ENCODE measurements at places on chromosomes 4 and X.

DNA sequence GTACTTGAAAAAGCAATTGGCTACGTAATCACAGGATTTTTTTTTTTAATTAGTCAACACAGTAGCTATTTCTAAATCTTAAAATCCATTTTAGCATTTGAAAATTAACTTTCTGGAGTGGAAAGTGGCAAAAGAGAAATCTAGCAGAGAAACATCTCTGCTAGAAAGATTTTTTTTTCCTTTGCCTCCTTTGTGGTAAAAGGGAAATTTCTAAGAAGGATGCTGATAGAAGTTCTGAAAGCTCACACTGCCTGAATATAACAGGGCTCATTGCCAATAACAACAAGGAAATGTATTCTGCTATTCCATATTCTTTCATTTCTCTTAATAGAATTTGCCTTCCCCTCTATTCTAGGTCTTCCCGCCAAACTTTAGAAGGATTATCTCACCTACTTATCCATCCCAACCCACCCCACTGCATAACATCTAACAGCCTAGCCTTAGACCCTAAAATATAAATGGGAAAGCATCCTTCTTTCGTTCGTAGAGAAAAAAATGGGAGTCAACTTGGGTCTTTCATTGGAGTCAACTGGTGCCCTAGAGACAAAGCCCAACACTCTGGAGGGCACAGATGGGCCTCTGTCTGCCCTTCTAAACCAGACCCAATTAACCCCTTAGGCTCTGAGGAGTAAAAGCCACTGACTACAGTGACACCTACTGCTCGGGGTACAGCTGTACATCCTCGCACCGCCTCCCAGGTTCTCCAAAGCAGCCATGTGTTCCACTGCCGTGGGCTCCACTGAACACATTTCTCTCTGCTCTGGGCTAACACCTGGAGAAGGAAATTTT is 103.9 kb downstream of the MAML3 start:
- no peak for DNase-seq

DNA sequence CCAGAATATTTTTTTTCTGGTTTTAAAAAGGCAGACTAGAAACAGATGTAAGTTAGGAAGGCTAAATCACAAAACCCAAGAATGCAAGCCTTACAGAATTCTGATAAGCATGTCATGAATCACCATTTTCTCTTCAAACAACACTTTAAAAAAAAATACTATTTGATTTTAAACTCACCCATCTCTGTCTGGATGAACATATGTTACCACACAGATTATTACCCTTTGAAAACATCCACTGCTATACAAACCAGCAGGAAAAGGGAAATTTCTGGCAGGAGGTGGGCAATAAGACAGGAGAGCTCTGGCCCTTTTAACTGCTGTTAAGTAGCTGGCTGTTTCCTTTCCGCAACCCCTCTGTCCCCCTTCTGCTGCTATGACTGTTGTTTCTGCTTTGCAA is 317.7 kb upstream of the NOCT start:
- no peak for DNase-seq

- DNase-seq: no peak
Observed at GRCh38 chr4:40822420-40823166, 72.8 kb downstream of the NSUN7 start.

DNA sequence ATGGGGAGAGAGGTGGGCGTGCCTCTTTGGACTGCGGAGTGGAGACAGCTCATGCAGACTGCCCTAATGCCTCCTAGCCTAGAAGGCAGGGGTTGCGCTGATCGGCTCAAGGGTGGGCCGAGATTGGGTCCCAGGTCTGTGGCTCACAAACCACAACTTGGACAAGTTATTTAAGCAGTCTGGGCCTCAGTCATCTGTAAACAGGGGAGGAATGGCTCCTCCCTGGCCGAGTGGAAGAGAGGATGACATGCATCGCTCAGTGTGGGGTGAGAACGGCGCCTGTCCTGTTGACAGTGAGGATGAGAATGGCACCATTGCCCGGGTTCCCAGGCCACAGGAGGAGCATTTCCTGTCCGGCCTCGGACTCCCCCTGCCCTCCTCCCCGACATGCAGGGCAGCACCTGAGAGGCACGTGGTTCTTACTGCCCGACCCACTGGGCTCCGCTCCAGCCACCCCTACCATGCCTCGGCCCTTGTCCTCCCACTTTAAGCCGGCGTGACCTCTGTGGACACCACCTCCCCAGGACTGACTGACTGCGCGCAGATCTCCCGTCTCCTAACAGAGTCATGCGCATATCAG is 40.3 kb upstream of the GRPEL1 start:
- DNase-seq: no peak

GRCh38 chr4:24472161-24472510 is 112.2 kb downstream of the DHX15 start:
- no peak for DNase-seq

DNA sequence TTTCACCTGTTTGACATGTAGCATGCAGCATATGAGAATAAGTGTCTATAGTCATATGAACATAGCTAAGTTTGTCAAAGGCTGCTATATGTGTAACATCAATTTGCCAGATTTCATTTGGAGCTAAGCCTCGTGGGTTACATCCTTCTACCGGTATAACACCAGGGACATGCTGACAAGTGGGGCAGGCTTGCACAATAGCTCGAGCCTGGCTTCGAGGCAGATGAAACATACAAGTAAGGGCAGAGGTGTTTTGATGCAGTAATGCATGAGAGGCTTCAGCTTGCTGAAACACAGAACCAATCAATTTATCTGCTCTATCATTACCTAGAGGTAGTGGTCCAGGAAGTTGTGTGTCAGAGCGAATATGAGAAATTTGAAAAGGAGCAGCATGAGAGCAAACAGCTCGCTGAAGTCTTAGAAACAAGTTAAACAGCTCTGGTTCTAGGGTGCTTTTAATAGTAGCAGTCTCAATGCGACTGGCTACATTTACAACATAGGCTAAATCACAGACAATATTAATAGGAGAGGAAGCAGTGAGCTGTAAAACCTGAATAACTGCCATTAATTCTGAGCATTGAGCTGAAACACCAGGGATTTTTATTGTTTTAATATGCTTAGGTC is 14.9 kb upstream of the UGDH start:
- no peak for DNase-seq

DNA sequence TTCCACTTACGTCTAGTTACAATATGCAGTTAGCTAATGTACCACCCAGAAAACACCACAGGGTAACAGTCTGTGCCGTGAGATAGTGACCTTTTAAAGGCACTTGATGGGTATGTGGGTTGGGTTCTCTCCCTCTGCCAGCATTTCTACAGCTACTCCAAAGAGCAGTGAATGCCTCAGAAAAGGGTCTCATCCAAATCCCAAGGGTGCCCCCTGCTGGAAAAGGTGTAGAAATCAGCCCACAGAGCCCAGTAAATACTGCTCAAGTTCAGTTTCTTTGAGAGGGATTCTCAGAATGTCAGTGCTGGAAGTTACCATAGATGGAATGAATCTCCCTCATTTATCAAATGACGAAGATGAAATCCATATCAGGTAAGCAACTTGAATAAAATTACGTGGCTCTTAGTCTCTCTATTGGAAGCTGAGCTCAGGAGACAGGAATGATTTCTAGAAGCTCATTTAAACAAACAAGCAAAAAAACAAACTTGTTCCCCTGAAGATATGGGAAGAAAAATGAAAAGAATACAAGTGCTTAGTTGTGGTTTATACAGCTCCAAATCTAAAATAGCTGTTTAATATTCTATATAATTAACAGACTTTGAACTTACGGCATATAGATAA is 9.5 kb downstream of the RNF175 start:
- peak; percentile 49 for DNase-seq

- DNase-seq: no peak
Observed at GRCh38 chr4:20529691-20530090, 170.6 kb upstream of the PACRGL start.

GRCh38 chr4:83767067-83767466 is 231.2 kb downstream of the GPAT3 start:
- no peak for DNase-seq

- no peak for DNase-seq
Observed at GRCh38 chr4:101981756-101982155, 191.2 kb downstream of the BANK1 start.

- no peak for DNase-seq
Observed at GRCh38 chr4:121336706-121337105, 44.1 kb downstream of the QRFPR start.

DNA sequence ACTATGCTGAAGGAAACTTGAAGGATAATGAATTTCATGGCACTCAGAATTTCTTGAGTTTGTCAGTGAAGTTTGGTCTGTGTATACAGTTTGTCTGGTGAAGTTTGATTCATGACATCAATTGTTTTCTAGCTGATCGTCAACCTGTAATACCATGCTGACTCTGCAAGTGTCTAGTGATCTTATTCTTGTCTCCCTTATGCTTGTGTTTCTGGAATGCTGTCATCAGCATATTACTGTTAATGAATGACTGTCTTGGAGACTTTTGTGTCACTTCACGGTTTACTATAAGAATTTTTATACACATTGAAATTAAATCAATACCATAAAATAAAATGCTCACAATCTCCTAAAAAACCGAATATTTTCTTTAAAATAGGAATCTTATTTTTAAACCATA is 779.0 kb downstream of the CCSER1 start:
- no peak for DNase-seq

DNA sequence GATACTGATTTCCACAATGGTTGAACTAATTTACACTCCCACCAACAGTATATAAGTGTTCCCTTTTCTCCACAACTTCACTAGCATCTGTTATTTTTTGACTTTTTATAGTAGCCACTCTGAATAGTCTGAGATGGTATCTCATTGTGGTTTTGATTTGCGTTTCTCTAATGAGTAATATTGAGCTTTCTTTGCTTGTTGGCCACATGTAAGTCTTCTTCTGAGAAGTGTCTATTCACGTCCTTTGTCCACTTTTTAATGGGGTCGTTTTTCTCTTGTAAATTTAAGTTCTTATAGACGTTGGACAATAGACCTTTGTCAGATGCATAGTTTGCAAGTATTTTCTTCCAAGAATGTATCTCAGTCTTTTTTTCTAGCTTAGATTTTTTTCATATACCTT is 10.0 kb downstream of the FBXW7 start:
- DNase-seq: no peak

DNA sequence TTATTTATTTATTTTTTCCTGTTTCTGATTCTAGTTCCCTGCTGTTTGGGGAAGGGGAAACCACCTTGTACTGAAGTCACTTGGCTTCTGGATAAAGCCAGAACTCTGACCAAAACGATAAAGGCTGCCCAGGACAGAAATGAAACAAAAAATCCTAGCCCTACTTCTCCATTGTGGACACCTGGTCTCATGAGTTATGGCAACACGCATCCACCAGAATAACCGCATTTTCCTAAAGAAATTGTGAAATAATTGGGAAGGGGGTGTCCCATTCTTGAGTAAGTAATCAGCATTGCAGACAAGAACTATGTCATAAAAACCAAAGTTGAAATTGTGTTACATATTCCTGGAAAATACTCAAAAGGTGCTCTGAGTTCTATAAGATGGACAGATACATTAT is 42.1 kb downstream of the SLC9A7 start:
- no peak for DNase-seq

DNA sequence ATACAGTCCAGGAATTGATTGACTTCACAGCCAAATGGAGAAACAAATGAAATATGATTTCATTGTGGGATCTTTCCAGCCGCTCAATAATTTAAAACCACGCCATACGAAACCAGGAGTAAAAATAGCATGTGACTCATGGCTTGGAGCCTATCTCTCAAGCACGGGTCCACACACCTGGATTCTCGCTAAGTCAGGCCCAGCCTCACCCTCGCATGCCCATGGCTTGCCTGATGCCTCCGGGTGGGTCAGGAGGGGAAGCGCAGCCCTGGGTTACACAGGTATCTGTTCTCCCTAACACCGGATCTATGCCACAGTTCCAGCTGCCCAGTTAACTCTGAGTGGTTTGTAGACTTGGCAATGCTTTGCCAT is 5.6 kb upstream of the ABLIM2 start:
- DNase-seq: no peak

- DNase-seq: peak; percentile 28
Observed at GRCh38 chrX:153499876-153500275, 5.1 kb downstream of the BGN start.

GRCh38 chr4:15470128-15470475 is 420 bp downstream of the CC2D2A start:
- no peak for DNase-seq

DNA sequence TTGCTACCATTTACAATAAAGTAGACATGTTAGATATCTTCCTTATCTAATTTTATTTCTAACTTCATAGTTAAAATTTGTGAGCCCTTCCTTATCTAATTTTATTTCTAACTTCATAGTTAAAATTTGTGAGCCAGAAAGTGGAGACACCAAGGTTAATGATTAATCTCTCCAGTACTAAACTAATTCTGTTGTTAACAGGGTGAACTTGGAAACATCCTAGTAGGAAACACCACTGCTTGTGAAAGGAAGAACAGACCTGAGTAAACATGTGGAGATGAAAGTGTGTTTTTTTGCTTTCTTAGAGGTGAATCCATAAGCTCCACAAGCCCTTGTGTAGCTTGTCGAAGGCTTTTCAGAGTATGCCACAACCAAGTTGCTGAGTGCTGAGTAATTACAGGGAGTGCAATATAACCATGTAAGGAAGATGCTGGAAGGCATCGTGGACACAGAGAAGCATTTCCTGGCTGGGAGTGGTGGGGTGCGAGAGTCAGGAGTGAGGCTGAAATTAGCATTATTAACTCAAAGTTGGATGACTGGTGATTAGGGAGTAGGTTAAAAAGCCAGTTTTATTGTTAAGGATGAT is 118.6 kb upstream of the NEIL3 start:
- no peak for DNase-seq

- no peak for DNase-seq
Observed at GRCh38 chr4:89724716-89725115, 112.2 kb downstream of the SNCA start.

DNA sequence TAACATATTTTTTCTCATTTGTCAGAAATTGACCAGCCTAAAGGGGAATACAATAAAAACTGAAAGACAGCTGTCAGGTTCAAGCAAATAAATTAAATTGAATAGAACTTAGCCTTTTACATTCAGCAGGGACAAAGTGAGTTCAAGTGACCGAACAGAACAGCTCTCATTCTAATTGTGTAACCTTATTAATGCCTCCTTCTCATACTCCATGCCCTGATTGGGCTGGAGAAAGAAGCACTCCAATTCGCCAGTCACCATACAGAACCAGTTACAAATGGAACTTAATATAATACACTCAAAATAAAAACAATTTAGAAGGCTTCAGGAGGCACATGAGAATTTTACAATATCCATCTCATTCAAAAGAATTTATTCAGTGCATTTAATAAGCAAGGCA is 8.0 kb downstream of the PPP3CA start:
- no peak for DNase-seq

- no peak for DNase-seq
Observed at GRCh38 chr4:7139167-7139982, 53.0 kb upstream of the SORCS2 start.

- no peak for DNase-seq
Observed at GRCh38 chr4:70714079-70714887, 7.5 kb upstream of the RUFY3 start.

- no peak for DNase-seq
Observed at GRCh38 chrX:104564921-104565703, 887 bp upstream of the IL1RAPL2 start.

DNA sequence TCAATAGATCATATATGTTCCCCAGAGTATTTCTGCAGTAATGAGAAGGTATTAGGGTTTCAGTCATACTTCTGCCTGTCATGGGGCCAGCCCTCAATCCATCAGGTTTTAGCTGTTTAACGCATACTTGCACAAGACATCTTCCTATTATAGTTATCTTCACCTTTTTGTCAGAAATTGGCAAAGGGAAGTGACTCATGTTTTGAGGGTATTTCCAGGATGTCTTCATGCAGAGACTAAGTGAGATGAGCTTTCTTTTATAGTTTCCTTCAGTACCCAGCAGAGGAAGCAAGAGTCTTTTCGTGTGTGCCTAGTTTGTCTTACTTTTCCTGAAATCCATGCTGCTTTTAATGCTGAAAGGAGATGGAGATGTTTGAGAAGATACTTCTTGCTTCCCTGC is 9.5 kb downstream of the CSTF2 start:
- DNase-seq: no peak
